ENCODE measurements at places on chromosomes 6 and 20. TPM values are rescaled to one million over a fixed set of nuclear protein-coding genes. Genes with fewer than 3 reads are reported as not detected.

Gene RFX6
- total RNA-seq = not detected

DNA sequence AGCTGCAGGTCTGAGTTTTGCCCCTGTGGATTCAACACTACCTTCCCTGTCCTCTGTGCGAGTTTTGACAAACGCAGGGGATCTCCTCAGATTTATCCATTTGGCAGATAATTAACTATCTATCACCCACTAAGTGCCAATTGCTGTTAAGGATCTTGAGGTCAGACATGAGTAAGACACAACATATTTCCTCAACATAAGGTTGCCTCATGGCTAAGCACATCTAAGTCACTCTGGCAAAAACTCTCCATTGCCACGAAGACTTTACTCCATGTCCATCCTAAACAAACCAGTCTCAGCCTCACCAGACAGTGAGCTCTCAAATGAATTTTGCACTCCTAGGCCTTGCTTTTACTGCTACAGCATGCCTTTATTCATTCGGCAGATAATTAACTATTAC is 408.4 kb downstream of the MAFB start:
- DNase-seq = no peak

Gene MARCKS
- total RNA-seq = 122 TPM

DNA sequence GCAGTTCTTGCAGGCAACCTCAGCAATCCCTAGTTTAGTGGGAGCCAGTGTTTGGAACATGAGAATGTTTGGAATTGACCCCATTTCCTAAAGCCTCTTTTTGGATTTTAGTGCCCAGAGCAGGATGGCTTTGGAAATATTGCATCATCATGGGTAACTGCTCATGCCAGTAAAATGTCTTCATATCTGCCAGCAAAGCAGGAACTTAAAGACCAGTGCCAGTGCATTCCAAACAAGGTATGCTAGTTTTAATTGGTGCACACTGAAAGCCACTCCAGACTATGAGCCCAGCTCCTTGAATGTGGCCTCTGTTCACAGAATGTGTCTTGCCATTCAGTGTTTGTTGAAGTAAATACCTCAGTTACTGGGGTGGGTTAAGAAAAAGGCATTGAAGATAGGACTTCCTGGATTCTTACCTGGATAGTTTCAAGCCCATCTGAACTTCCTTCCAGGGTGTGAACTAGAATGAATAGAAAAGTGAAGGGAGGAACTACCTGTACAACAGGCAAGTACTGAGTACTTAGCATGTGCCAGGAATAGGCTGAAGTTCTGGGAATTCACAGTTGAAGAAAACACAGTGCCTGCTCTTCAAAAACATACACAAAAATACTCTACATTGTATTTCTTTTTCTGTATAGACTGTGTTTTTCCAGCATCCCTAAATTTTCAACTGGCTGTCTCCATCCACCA is 70.5 kb downstream of the COL19A1 start:
- DNase-seq = peak; percentile 67

Gene PI16
- 1.5 TPM for total RNA-seq

Gene RSPH3
- 6.4 TPM for total RNA-seq

GRCh38 chr6:3540253-3540820 is 83.5 kb upstream of the SLC22A23 start:
- no peak for DNase-seq

Gene IMPG1
- not detected for total RNA-seq

- DNase-seq = peak; percentile 29
Measured at GRCh38 chr20:63522091-63522868, 1.7 kb downstream of the PPDPF start.

- no peak for DNase-seq
Measured at GRCh38 chr6:41757271-41757670, 10.1 kb upstream of the PGC start.

GRCh38 chr6:170130771-170131241 is 160.1 kb downstream of the DLL1 start:
- DNase-seq = no peak

DNA sequence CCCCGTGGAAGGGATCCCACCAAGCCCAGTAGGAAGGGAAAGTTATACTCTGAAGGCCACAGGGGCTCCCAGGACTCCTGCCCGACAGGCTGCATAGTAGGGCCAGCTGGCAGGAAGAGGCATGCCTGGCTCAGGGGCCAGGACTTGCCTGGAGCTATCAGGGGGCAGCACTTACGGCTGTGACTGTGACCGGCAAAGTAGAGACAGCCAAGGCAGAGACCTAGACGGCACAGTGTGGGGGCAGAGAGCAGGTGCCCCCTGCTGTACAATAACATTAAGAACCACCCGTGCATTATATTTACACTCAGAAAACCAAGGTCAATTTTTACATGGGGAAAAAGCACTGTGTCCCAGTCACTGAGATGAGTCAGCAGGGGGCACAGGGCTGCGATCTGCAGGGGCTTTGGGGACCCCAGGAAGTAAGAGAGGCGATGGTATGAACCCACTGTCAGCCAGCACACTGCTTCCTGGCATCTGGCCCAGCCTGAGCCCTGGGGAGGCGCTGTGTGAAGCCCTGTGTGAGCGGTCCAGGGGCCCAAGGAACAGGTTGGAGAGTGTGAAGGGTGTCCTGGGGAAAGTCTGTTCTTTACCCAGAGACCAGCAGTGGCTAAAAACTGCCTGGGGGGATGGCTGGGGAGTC is 9.9 kb downstream of the CCDC167 start:
- DNase-seq = no peak

Gene RTN4IP1
- total RNA-seq = 1.9 TPM

Gene POU5F1
- total RNA-seq = not detected

All from fibroblast of the aortic adventitia (primary cell).